ENCODE measurements at places on chromosomes 13 and 19. TPM values are rescaled to one million over a fixed set of nuclear protein-coding genes. Genes with fewer than 3 reads are reported as not detected.

PRODH2 gene
- not detected for total RNA-seq

GRCh38 chr13:104450006-104450405 is 1383.8 kb upstream of the SLC10A2 start:
- H3K4me3 ChIP-seq: no peak overlapping the region
- H3K27ac ChIP-seq: no peak overlapping the region
- H3K27me3 ChIP-seq: no peaks in the 10 kb centered on the region
- H3K36me3 ChIP-seq: no peaks in the 10 kb centered on the region

DNA sequence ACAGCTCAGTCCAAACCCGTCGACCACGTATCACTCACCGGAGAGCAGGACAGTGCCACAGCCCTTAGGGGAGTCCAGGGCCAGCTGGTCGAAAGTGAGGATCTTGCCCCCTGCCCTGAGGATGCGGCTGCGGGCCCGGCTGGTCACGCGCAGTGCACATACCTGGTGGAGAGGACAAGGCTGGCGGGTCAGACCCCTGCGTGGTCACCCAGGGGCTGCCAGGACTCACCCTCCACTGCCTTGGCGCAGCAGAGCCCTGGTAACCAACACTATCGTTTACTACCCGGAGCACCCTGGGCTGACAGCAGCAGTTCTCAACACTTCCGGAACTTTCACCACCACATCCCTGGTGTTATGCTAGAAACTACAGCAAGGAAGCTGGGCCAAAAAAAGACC is 1.2 kb upstream of the FAM83E start:
- H3K27me3 ChIP-seq: no peaks in the 10 kb centered on the region
- no peaks in the 10 kb centered on the region for H3K36me3 ChIP-seq
- no peak overlapping the region for H3K4me3 ChIP-seq
- DNase-seq: no peak

GRCh38 chr19:13707915-13708314 is 56.4 kb upstream of the MRI1 start:
- H3K27ac ChIP-seq: no peak overlapping the region
- no peak for DNase-seq
- no peaks in the 10 kb centered on the region for H3K4me1 ChIP-seq
- no peak overlapping the region for H3K4me3 ChIP-seq
- H3K36me3 ChIP-seq: no peaks in the 10 kb centered on the region

DNA sequence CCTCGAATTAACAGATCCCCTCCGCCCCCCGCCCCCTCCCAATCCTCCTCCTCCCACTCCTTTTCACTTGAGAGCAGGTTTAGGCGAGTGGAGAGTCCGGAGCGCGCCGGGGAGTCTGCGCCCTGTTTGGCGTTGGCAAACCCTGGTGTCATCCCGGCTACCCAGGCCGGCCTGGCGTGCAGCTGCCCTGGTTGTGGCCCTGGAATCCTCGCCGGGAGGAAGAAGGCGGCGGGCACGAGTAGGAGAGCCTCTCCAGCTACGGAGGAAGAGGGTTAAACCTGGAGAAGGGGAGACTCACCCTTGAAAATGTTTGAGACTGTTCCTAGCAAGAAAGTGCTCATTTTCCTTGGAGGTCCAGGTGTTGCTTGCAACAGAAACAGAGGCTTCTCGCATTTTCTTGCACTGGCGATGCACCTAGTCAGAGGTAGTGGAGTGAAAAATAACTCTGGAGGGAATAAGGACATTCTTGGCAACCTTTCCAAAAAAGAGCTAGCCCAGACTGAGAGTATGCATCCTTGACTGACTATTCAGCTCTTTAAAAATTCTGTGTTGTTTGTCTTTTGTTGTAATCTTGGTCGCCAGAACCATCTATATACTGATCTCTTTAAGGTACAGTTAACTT is 1.3 kb upstream of the SOX21 start:
- no peak overlapping the region for H3K4me3 ChIP-seq
- H3K36me3 ChIP-seq: no peaks in the 10 kb centered on the region
- H3K4me1 ChIP-seq: peaks cover 26% of the 10 kb centered on the region
- DNase-seq: no peak
- H3K27me3 ChIP-seq: peaks cover 55% of the 10 kb centered on the region

DNA sequence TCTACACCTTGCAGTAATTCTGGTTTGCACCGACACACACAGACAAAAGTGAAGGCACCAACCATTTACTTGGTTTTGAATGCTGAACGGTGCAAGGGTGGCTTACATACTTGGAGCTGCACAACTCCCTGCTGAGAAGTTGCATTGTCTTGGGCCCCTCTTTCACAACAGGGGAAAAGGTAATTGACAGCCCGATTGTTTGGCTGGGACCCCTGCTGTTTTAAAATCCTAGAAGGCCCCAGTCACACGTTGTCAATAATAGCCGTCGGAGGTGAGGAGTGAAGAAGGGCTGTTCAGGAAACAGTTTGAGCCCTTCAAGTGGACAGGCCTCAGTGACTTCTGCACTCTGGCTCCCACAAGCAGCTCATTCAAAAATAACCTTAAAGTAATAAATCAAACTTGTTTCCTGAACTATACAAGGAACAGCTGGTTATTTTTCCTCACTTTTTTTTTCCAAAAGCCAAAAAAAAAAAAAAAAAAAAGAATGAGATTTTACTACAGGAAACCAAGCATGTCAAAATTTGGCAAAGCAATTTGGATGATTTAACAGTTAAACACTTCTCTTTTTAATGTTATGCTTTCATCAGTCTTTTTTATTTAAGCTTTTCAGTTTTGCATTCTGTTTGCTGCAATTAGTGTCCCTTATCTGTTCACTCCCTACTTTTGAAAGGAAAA is 19.0 kb upstream of the SPRY2 start:
- DNase-seq: no peak
- no peaks in the 10 kb centered on the region for H3K27me3 ChIP-seq
- H3K36me3 ChIP-seq: no peaks in the 10 kb centered on the region
- H3K4me3 ChIP-seq: no peak overlapping the region
- H3K4me1 ChIP-seq: no peaks in the 10 kb centered on the region
- H3K27ac ChIP-seq: no peak overlapping the region
